NCI-H1417 (cell line): ENCODE measurements at places on chromosomes 11 and 22.
A peak's percentile ranks its signal among the peaks of the same experiment; 100 is the strongest.

DNA sequence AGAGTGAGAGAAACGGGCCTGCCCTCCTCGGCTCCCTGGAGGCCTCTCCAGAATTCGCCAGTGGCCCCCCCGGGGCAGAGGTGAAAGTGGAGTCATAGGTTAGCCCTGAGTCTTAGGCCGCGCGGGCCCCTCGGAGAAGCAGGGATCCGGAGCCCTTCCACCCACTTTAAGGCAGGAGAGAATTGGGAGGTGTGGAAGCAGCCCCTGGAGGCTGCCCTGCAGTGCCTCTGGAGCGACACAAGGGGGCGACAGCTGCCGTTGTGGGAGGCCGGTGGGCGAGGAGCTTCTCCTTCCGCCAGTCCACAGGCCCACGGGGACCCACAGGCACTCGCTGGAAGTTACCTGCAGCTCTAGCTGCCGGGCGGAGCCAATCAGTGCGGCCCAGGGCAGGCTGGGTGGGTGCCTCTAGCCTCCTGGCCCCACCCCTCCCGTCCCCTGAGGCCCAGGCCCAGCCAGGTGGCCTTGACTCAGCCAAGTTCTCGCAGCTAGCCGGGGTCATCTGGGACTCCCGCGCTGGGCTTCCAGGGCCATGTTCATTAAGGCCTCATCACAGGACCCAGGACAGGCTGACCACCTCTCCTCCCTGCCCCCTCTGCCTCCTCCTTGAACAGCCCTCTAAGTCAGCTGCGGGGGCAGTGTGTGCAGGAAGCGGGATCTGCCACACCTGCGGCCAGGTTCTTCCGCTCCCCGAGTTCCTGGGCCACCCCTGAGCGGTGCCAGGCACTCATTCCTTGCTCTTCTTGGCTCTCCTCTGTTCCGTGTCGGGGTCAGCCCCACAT, 5.0 kb downstream of the DGKZ start:
- DNase-seq, result peak; percentile 44

DNA sequence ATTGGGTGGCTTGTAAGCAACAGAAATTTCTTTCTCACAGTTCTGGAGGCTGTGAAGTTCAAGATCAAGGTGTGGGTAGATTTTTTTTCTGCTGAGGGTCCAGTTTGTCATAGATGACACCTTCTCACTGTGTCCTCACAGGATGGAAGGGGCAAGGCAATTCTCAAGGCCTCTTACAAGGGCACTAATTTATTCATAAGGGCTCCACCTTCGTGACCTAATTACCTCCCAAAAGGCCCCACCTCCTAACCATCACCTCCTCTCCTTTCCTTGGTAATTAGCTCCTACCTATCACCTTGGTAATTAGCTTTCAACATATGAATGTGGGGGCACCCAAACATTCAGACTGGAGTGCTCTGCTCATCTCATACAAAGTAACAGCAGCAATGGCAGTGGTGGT, 92.3 kb upstream of the CD44 start:
- no peak for DNase-seq

- no peak for DNase-seq
Measured at GRCh38 chr11:37613031-37613430, 1015.0 kb upstream of the RAG2 start.

GRCh38 chr22:29890760-29891159, 7.8 kb downstream of the MTMR3 start:
- DNase-seq, result no peak

- peak; percentile 40 for DNase-seq
Measured at GRCh38 chr11:58629857-58630256, 7.4 kb downstream of the CNTF start.

DNA sequence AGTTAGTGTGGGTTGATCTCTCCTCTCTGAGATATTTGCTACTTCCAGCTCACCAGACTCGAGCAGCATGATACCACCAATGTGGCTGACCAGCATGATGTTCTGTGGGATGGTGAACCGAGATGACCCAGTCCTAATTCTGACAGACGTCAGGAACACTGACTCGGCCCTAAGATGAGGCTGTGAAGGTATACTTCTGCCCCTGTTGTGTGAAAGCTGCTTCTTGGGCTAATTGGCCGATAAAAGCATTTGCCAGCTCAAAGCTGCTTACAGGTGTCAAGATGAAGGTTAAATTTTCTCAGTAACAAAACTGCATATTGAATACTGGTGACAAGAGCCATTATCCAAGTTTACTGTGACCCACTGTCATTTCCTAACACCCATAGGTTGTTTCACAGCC, 151.4 kb downstream of the BRD1 start:
- DNase-seq, result no peak

DNA sequence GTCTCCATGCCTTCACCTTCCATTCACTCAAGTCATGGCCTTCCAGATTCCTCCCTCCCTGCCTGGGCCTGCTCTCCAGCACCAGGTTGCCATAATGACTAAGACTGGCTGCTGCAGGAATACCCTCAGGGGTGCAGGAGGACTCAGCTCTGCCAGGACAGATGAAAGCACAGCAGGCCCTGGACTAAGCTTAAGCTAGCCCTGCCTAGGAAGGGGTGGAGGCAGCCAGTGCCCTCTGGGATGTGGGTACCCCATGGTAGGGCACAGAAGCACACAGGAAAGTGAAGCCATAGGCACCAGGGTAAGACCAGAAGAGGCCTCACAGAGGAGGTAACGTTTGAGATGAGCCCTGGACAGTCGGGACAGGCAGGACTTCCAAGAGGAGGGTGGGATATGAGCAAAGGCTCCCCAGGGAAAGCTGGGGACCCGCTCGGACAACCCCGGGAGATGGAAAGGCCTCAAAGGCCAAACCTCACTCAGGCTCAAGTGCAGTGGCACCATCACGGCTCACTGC, 3.0 kb upstream of the RIN1 start:
- no peak for DNase-seq

GRCh38 chr22:27780161-27780575, 21.4 kb downstream of the MN1 start:
- no peak for DNase-seq

GRCh38 chr11:47495011-47495855, 46.3 kb upstream of the RAPSN start:
- no peak for DNase-seq

DNA sequence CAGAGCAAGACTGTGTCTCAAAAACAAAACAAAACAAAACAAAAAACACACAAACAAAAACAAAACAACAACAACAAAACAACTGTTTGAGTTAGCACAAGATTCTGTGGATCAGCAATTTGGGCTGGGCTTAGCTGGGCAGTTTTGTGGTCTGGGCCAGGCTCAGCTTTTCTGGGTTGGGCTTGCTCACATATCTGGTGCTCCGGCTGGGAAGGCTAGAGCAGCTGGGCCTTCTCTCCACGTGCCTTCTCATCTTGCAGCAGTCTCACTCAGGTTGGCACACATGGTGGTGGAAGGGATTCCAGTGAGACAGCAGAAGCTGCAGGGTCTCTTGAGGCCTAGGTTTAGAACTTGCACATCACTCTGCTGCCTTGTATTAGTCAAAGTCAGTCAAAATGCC, 35.7 kb downstream of the EIF3F start:
- no peak for DNase-seq

DNA sequence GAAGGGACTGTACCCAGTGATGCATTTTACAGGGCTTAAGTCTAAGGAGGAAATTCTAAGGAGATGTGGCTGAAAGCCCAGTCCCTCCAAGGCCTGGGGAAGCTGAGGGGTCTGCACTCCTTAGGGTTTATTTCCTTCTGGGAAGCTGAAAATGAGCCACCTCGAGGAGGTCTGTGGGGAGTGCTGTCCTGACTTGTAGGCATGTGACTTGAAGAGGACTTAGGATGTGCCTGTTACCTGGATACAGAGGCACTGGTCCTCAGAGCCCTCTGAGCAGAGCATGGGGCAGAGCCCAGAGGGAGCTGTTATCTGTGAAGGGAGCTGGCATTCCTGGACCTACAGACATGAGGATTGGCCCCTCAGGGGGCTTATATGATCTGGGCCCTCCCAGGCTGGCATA, 77.1 kb downstream of the TP53I11 start:
- DNase-seq, result no peak

GRCh38 chr11:59172345-59173079, 580 bp downstream of the DTX4 start:
- DNase-seq, result peak; percentile 62

GRCh38 chr22:29914165-29914564, 31.2 kb downstream of the MTMR3 start:
- DNase-seq, result no peak

- DNase-seq, result no peak
Measured at GRCh38 chr11:68442433-68442832, 18.1 kb upstream of the PPP6R3 start.

GRCh38 chr22:41341990-41342389, 39.8 kb upstream of the TEF start:
- DNase-seq, result no peak

DNA sequence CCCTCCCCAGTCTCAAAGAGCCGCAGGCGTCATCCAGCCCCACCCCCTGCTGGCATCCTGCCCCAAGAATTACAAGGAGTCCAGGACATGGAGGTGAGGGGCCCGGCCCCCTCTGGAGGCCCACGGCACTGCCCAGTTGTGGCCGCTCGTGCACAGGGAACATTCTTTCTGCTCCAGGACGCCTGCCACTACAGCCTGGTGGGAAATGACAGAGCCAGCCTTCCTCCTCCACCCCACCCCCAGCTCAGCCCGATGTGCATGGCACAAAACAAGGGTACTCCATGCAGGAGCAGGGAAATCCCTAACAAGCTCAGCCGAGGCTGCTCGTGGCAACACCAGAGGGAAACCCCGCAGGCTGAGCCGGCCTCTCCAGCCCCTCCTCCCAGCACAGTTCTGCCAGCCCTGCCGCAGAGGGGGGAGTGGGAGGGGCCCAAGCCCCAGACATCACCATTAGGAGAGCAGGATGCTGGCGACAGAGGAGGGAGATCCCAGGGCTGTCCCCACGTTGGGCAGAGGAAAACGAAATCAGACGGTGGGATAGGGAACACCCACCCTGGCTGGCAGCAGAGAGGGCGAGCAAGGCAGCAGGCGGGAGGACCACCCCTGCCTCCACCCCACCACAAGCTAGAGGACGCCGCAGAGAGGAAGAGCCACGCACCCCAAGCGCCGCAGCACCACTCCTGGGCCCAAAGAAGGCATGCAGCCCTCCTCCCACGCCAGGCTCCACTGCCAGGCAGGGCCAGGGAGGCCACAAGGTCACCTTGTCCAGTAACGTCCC, 10.0 kb downstream of the IGSF9B start:
- peak; percentile 86 for DNase-seq

DNA sequence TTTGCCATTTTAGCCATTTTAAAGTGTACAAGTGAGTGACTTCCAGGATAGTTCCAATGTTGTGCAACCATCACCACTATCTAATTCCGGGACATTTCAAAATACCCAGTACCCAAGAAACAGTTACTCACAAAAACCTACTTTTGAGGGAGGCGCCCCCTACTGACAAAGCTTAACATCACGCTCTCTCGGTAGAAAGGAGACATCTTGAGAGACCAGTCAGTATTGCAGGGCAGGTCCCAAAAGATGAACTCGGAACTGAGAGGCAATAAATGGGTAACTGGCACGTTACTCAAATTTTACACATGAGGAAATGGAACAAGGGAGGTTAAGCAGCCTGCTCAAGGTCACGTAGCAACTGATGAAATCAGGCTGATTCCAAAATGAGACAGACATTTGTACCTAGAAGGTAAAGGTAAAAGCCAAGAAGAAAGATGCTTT, 50.0 kb upstream of the POU2AF1 start:
- no peak for DNase-seq

GRCh38 chr11:115886422-115886733, 382.2 kb upstream of the CADM1 start:
- DNase-seq, result no peak

GRCh38 chr11:124085583-124085982, 29.7 kb upstream of the VWA5A start:
- DNase-seq, result no peak

DNA sequence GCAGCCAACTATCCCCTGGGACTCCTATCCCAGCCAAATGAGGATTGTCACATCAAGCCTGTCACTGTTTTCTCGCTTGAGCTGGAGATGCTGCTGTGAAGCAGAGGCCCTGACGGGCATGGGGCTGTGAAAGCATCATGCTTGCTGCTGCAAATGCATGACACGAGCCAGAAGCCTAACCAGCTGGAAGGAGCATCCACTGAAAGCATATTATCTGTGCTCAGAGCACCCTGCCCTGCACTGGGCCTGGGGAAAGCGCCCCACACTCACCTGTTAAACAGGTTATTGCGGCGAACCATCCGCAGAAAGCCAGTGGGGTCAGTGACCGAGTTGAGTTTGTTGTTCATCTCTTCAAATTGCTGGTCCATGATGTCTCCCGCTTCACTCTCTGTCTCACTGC, 110.9 kb upstream of the PITPNB start:
- DNase-seq, result peak; percentile 32

GRCh38 chr22:29435236-29436136, 2.9 kb upstream of the RFPL1 start:
- DNase-seq, result no peak

- DNase-seq, result no peak
Measured at GRCh38 chr11:109041876-109042275, 377.0 kb downstream of the DDX10 start.

- no peak for DNase-seq
Measured at GRCh38 chr11:13463779-13464290, 813 bp upstream of the BTBD10 start.

- DNase-seq, result no peak
Measured at GRCh38 chr22:38710351-38710750, 4.6 kb downstream of the GTPBP1 start.

- no peak for DNase-seq
Measured at GRCh38 chr11:119992171-119993051, 145.5 kb downstream of the TRIM29 start.

GRCh38 chr11:17252704-17253103, 23.8 kb upstream of the NUCB2 start:
- DNase-seq, result no peak

DNA sequence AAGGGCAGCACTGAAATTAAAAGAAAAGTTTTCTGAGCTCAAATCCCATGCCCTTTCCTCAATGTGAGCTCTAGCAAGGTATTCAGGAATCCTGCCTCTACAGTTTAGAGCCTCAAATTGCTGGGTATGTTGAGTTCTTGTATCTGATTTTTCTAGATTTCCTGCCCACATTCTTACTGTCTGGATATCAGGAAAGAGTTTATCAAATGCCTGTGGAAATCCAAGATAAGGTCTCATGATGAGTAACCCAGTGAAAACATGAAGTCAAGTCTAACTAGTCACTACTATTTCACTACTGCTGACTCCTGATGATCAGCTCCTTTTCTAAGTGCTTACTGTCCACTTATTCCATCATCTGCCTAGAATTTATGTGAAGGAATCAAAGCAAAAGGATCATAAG, 29.8 kb downstream of the LIMK2 start:
- no peak for DNase-seq

DNA sequence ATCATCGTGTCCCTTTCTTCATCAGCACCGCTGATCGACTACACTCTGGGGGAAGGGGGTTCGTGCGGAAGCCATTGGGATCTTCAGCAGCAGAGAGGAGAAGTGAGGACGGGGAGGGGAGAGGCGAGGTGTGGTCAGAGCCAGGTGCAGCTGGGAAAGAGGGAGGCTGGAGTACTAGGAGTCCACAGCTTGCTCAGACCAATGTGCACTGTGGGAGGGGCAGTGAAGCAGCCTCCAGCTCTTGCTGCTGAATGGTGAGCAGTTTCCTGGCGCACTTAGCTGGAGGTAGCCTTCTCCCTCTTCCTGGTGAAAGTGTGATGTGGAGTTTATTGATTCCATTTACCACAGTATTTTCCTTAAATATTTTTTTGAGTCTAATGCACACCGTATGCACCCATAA, 99.0 kb upstream of the NECTIN1 start:
- no peak for DNase-seq

GRCh38 chr11:71164186-71164585, 88.2 kb downstream of the SHANK2 start:
- no peak for DNase-seq

GRCh38 chr11:71067753-71068152, 184.6 kb downstream of the SHANK2 start:
- DNase-seq, result no peak

- no peak for DNase-seq
Measured at GRCh38 chr11:65779919-65780769, 632 bp downstream of the AP5B1 start.
